ENCODE measurements at places on chromosomes 11 and 22.

DNA sequence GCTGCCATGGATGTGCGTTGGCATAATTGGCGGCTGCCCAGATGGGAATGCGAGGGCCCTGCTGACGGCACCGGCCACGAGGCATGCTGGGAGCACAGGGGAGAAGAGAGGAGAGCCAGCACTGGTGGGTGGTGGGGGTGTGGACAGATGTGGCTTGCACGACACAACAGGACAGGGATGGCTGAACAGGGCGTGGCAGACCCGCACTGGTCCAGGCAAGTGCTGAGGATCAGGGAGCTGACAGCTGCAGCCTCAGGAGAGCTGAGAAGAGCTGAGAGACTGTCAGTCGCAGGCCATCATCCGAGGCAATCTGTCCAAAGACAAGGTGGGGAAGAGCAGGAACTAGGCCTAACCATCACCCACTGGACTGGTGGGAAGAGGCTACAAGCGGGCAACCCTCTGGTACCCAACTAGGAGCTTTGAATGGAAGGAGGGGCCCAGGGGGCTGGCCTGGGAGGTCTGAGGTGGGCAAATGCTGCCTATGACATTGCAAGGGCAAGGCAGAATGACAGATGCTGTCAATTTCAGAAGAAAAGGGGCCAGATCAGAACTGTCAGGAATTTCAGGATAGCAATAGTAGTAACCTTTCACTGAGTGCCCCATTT lies 2.4 kb downstream of the GNB1L start:
- DNase-seq = no peak

- DNase-seq = peak; percentile 84
Observed at GRCh38 chr11:73288873-73289707, 17.0 kb downstream of the P2RY6 start.

- DNase-seq = peak; percentile 58
Observed at GRCh38 chr11:13760115-13760514, 91.6 kb downstream of the FAR1 start.

GRCh38 chr11:93020248-93021046 lies 51.0 kb downstream of the MTNR1B start:
- peak; percentile 63 for DNase-seq

DNA sequence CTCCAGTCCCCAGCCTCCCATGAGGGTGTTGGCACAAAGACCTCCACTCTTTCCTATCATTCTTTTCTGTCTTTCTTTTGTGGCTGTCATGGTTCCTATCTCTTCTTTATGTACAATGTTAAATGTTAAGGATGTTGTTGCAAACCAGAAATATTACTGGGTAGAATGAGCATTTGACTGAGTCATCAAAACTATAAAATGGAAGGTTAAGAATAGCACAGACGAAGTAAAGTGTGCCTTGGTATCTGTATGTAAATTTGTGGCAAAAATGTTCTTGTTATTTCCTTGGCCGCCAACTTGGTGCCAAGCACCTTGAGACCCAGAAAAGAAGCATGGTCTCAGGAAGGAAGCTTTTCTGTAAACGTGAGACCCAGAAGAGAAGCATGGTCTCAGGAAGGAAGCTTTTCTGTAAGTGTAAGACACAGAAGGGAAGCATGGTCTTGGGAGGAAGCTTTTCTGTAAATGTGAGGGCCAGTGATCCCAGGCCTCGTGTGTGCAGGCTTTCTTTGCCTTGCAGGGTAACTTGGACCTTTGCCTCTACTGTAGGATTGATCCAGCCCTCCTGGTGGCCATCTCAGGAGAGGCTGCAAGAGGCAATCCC lies 6.7 kb upstream of the PKP3 start:
- DNase-seq = no peak

DNA sequence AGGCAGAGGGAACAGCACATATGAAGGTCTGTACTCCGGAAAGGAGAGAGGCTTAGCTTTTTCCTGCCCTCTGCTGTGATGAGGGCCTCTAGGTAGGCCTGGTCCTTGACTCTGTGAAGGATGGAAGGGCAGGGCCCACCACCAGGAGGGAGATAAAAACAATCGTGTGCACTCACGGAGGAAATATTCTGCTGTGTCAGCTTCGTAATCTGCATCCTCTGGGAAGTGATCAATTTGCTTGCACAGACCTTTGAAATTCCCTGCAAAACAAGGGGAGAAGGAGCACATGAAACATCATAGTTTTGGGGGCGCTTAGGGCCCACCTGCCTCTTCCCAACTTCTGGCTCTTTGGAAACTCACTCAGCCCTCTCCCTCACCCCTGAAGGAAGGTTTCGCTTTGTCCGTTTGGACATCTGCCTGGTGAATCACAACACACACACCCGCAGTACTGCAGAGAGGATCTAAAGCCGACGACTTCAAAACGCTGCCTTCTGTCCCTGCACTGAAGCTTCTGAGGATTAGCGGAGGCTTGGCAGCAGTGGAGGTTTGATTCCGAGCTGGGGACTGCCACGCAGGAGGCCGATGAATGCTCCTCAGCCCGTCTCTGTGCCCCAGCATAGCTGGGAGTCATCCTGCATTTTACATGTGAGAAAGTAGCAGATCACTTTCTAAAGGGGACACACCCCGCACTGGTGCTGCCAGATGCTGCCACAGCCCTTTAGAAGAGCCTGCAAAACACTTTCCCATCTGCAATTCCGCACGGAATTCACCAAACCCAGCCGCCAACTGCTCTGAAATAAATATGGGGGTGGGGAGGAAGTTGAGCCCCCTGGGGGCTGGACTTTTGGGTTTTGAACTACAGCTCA lies 58.6 kb upstream of the EIF3D start:
- DNase-seq = peak; percentile 77

GRCh38 chr11:72668629-72669347 lies 5.4 kb downstream of the PDE2A start:
- DNase-seq = no peak

- DNase-seq = no peak
Observed at GRCh38 chr11:79857377-79858214, 416.8 kb upstream of the TENM4 start.

DNA sequence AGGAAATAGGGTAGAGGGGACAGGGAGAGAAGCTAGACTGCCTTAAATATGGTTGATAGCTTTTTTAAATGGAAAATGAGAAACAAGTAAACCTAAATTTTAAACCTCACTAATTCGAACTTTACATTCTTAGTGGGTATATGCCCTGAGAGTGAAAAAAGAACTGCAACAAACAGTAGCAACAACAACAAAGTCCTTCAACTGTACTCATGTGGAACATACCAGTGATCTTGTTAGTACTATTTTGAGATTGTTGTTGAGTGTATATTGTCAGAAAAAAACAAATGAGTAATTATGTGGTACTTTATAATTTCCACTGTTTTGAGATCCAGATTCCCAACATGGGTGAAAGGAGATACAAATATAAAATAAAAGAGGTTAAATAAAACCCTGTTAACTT lies 88.9 kb upstream of the TNRC6B start:
- DNase-seq = no peak

All from EL (cell line).